ENCODE measurements at places on chromosomes 3 and 15.

DNA sequence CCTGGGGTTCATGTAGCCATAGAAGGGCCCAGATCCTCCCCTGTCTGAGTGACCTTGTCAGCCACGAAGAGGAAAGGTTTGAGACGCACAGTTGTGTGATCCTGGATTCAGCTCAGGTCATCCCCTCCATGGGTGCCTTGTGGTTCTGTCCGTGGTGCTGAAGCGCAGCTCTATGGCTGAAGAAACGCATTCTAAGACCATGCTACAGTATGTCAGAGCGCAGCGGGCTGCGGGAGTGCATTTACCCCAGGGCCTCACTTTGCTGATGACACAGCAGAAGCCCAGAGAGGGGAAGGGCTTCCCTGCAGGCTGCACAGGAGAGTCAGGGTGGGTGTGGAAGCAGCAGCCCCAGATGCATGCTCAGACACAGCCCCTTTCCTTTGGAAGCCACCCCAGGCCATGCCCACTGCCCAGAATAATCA lies 68.8 kb upstream of the IQSEC1 start:
- DNase-seq: no peak

GRCh38 chr3:43817064-43817463 lies 126.3 kb downstream of the ABHD5 start:
- no peak for DNase-seq

GRCh38 chr3:52370531-52370930 lies 54.4 kb downstream of the DNAH1 start:
- DNase-seq: no peak

GRCh38 chr15:78102211-78102610 lies 9.8 kb downstream of the SH2D7 start:
- no peak for DNase-seq

DNA sequence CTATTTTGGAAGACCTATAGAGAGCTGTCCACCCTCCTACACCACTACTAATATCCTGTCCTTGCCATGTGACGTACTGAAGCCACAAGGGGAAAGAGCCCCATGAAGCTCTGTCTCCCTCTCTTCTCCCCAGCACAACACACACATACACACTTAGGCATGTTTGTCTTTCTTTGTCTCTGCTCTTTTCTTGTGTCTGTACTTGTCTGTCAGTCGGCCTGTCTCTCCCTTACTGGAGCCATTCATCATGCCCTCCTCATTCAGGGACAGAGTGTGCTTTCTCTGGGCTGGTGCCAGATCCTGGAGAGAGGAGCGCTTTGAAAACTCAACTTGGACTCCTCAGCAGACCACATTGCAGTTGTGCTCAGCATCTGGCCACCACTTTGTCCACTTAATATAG lies 47.6 kb downstream of the PSMD6 start:
- DNase-seq: no peak

DNA sequence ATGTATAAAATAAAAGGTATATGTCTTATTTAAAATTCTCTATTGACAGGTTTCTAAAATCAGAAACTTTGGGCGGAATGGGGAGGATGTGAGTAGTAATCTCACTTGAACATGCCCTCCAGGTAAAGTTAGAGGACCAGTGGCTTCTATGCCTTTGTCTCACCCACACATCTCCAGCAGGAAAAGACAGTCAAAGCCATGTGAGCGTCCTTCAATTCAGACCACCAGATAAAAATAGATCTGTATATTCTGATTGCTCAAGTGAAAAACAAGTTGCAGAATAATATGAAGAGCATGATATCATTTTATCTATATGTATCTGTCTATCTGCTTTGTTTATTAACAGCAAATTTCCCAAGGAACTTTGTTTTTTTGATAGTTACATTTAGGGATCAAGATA lies 152.2 kb downstream of the TMCO5A start:
- no peak for DNase-seq

- no peak for DNase-seq
Measured at GRCh38 chr3:169041677-169042171, 621.8 kb downstream of the MECOM start.

DNA sequence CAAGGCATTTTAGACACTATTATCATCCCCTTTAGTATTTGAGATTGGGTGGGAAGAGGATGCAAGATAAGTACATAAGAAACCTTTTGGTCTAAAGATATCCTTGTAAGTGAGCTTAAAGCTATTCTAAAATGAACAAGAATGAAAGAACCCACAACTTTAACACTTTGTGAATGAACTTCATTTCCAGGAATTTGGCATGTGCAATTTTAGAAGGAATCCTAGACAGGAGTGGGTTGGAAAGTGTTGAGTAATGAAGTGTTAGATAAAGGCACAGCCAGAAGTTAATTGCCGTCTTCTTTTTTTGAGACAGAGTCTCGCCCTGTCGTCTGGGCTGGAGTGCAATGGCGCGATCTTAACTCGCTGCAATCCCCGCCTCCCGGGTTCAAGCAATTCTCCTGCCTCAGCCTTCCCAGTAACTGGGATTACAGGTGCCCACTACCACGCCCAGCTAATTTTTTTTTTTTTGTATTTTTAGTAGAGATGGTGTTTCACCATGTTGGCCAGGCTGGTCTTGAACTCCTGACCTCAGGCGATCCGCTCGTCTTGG lies 13.2 kb upstream of the TEX9 start:
- no peak for DNase-seq

DNA sequence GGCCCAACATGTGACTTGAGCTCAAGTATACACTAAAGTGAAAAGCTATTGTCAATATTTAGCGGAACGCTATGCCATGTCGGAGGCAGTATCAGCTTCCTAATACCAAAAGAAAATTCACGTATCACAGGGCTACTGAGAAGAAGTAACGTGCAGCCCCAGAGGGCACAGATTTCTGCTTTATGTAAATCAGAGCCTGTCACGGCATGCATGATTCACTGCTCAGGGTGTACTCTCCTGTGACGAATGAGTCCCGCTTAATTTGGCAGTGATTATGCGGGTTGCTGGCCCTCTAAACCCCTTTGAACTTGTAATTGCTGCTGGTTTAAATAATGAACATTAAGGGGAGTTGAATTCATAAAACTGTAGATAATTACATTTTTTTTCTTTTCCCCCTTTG lies 85.3 kb downstream of the MEIS2 start:
- no peak for DNase-seq

- DNase-seq: no peak
Measured at GRCh38 chr15:60535743-60536142, 56.8 kb upstream of the ICE2 start.

GRCh38 chr3:73568371-73568862 lies 56.3 kb downstream of the PDZRN3 start:
- DNase-seq: no peak

GRCh38 chr15:50884540-50884939 lies 23.9 kb upstream of the AP4E1 start:
- DNase-seq: no peak

- DNase-seq: no peak
Measured at GRCh38 chr15:74763416-74763815, 14.8 kb downstream of the CYP1A2 start.

DNA sequence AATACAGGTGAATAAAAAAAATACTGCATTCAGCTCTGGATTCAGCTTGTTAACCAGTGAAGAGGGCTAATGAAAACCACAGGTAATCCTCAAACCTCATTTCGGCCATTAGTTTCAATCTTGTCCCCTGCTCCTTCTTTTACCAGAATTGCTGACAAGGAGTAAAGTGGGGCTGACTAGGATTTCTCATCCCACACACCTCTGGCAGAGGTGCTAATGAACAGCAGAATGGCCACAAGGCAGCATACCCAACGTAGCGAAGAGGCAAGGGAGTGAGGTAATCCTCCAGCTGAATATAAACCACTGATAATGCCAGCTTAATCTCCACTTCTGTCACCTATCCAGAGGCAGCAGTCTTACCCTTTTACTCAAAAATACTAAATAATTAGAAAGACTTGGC lies 248.8 kb upstream of the CDIN1 start:
- no peak for DNase-seq

- DNase-seq: no peak
Measured at GRCh38 chr3:144104186-144104585, 132.6 kb downstream of the DIPK2A start.

GRCh38 chr3:10162185-10162584 lies 2.5 kb upstream of the IRAK2 start:
- no peak for DNase-seq

- no peak for DNase-seq
Measured at GRCh38 chr3:81476692-81477091, 284.8 kb downstream of the GBE1 start.

DNA sequence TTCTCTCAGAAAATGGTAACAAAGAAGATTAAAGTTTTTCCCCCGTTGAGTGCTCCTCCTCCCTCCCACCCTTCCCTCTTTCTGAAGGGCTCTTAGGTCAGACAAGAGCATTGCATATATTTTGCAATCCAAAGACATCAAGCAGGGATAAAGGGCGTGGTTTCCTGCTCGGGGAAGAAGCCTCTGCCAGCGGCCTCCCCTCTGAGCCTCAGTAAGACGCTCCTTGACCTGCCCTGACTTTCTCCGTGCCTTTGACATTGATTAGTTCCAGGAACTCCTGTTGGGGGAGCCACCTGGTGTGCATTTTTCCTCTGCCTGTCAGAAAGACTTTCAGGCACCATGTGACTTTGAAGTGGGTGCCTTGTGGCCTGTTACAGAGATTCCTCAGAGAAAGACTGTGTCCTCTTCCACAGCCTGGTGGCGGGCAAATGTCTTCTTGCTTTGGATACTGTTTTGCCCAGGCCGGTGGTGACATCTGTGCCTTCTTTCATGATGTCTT lies 87.2 kb upstream of the TBL1XR1 start:
- no peak for DNase-seq

DNA sequence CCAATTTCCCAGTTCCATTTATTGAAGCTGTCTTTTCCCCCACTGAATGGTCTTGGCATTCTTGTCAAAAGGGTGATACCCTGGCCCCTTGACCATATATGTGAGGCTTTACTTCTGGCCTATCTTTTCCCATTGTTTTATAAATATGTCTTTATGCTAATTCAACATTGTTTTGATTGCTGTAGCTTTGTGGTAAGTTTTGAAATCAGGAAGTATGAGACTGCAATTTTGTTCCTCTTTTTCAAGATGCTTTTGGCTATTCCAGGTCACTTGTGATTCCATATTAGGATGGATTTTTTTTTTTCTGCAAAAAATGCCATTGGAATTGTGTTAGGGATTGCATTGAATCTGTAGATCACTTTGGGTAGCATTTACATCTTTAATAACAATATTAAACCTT lies 141.2 kb upstream of the MANF start:
- no peak for DNase-seq

DNA sequence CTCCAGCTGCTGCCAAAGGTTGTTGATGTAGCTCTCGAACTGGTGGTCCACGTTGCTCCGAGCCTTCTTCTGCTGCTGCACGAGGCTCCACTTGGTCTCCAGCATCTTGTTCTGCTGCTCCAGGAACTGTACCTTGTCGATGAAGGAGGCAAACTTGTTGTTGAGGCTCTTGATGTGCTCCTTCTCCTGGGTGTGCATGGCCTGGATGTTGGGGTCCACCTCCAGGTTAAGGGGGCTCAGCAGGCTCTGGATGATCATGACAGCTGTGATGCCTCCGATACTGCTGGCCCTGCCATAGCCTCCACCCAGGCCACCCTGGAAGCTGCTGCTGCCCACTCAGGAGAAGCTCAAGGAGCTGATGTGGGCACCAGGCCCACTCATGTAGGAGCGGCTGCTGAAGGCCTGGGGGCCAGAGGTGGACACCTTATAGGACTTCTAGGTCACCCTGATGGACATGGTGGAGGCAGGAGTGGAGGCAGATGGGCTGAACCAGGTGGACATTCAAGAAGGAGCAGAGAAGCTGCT lies 14.9 kb upstream of the PSTPIP1 start:
- no peak for DNase-seq

GRCh38 chr3:80676261-80676660 lies 908.5 kb upstream of the ROBO1 start:
- no peak for DNase-seq

- no peak for DNase-seq
Measured at GRCh38 chr3:8641472-8641871, 3.1 kb downstream of the SSUH2 start.
